ENCODE measurements at places on chromosomes 16 and 17.

DNA sequence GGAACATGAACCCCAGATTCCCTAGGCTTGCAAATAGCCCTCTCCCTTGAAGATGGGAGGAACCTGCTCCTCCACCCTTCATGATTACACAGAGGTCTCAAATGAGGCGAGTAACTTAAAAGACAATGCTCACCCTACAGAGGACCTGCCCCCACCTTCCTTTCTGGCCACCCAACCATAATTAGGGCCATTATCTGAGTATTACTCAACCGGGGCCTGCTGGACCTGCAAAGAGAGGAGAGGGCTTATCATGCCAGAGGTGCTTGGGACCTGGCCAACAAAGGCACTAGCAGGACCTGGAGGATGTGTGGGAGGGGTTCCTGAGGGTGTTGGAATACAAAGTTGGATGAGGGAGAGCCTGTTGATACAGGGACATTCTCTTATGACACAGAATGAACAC is 42.4 kb downstream of the RNF157 start:
- peak; percentile 17 for DNase-seq

GRCh38 chr16:51419768-51420167 is 268.7 kb upstream of the SALL1 start:
- no peak for DNase-seq

- peak; percentile 16 for DNase-seq
Measured at GRCh38 chr16:88376835-88377726, 5.7 kb upstream of the ZNF469 start.

DNA sequence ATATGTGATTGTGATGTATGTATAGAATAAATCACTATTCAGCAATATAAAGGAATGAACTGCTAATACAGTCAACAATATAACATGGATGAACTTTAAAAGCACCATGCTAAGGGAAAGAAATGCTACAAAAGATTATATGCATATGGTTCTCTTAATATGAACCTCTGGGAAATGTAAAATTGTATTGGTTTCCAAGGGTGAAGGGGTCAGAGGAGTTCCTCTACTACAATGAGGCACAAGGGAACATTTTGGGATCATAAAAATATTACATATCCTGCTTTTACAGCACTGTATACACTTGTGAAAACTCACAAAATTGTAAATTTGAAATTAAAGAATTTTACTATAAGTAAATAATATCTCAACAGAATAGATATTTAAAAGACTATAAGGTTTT is 111.4 kb downstream of the CA10 start:
- DNase-seq, result no peak

- no peak for DNase-seq
Measured at GRCh38 chr17:63716426-63716825, 16.5 kb upstream of the LIMD2 start.

GRCh38 chr17:35666070-35666469 is 65.4 kb upstream of the RASL10B start:
- DNase-seq, result peak; percentile 7

DNA sequence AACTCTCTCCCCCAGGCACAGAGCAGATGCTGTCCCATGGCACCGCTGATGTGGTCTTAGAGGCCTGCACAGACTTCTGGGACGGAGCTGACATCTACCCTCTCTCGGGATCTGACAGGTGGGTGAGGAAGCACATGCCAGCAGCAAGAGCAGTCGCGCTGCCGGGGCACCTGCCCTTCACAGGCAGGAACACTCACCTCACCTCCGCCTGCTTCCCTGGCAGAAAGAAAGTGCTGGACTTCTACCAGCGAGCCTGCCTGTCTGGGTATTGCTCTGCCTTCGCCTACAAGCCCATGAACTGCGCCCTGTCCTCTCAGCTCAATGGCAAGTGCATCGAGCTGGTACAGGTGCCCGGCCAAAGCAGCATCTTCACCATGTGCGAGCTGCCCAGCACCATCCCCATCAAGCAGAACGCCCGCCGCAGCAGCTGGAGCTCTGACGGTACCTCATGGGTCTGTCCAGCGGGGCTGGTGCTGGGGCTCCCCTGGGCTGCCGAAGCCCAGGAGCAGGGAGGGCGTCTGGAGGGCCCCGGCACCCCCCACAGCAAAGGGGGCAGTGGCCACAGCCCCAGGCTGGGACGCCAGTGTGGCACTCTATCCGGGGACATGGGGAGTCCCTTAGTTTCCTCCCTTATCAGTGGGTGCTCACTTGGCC is 21.7 kb downstream of the CASKIN2 start:
- DNase-seq, result no peak

DNA sequence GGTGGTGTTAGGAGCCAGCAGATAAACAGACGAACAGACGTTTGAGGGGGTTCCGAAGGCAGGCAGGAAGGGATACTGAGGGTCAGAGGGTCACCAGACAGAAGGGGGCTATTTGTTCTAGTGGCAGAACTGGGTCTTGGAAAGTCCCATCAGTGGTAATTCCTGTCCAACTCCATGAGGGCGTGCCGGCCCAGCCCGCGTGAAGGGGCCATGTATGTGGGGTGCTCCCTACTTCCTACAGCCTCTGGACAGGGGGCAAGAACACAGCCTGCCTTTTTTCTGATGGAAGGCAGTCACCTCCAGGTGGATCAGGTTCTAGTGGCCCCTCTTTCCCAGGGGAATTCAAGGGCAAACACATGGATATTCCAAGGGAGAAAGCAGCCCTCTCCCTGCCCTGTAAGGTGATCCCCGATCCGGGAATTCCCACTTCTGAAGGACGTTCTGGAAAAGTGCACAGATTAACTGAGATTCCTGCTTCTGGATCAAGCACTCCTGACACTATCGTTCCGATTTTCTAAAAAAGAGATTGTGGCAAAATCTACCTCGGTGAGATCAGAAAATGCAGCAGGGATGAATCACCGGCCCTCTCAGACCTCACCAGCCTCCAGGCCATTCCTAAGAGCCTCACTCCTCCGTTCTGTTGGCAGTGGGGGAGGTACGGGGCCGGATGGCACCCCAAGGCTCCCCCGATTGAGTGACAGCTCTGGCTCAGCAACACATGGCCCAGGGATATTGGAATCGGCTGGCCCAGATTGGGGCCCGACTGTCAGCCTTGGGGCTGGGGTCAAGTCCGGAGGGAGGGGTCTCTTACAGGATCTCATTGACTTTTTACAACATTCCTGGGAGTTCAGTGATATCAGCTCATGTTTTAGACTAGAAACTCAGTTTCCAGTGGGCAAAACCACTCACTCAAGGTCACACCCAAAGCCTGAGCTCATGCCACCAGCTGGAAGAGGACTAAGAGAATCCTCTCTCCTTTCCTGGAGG is 12.4 kb downstream of the STX1B start:
- DNase-seq, result peak; percentile 62

DNA sequence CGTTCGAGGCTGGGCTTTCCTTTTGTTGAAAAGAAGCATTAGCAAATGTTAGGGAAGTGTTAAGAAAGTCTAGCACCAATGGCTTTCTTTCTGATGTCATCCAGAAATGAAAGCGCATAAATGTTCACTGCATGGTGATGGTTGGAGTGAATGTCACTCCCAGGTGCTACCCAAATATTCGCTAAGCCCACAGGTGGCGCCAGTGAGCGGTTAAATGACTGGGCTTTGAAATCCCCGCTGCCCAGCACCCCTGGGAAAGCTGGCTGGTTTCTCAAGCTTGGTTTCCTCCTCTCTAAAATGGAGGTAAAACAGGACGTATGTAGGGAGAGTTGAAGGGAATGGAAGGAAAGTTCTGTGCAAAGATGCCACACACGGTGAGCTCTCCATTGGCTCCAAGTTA is 104.4 kb downstream of the IRX5 start:
- DNase-seq, result no peak

GRCh38 chr16:49594685-49595498 is 221.3 kb downstream of the C16orf78 start:
- DNase-seq, result no peak

DNA sequence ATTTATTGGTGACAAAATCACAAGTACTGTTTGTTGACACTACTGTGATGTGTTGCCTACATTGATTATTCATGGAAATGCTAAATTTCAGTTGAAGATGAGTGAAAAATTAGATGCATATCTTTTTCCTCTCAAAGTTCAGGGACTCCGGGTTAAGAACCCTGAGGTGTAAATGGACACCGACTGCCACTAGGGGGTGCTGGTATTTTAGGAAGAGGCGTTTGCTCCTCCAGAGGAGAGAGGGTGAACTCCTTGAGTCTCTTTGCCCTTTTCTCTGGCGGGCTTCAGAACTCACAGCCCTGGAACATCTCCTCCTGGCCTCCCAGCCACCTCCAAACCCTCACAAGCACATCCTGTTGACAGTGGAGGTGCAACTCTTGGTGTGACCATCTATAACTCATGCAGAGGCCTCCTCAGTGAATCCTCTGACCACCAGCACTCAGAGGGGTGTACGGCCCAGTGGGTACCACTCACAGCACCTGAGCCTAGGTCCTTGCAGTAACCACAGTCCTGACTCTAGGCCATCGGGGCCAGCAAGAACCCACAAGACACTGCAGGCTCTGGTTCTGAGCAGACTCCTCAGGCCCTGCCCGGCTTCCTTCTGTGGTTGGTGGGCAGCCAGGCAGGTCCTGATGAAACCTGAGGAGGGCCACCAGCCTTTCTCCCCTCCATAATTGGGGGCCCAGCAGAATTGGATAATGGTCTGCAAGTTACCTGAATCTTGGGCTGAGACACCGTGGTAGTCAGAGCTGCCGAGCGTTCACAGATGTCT is 26.2 kb upstream of the PIK3R5 start:
- DNase-seq, result peak; percentile 72

DNA sequence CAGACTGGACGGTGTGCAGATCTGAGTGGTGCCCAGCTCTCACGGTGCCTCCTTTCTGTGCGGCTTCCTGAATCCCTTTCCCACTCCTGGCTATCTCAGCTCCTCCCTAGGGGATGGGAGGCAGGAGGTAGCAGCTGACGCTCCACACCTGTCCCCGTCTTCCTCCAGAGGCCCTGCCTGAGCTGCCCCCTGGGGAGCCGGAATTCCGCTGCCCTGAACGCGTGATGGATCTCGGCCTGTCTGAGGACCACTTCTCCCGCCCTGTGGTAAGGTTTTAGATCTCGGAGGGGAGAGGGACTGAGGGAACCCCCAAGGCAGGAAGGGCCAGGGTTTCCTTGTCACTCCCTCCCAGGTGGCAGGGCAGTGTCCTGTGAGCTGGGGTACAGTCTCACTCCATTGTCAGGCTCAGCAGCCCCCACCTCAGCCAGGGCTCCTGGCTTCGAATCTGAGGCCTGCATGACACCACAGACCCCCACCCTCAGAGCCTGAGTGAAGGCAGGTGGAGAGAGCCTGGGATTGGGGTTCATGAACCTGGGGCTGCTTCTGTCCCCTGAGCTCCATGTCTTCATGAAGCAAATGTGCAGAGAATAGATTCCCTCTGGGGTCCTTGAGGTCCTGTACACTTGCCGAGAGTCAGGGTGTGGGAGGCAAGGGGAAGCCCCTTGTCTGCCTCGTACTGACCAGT is 6.6 kb downstream of the DEF8 start:
- DNase-seq, result no peak

- DNase-seq, result no peak
Measured at GRCh38 chr16:2465653-2466415, 5.3 kb upstream of the NTN3 start.

GRCh38 chr16:609984-610383 is 20.1 kb downstream of the RAB40C start:
- no peak for DNase-seq

DNA sequence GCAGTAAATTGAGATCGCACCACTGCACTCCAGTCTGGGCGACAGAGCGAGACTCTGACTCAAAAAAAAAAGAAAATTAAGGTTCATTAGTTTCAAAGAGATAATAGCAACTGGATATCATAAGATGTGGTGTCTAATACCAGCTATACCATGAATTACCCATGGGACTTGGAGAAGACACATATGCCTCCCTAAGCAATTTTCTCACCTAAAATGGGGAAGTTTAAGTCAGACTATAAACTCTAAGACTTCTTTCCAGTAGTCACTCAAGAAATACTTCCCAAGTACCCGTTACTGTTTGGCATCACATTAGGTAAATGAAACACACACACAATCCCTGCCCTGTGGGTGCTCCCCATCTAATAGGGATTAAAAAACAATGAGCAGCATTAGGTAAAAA is 22.6 kb downstream of the SMURF2 start:
- no peak for DNase-seq

GRCh38 chr17:67449065-67449464 is 72.0 kb downstream of the PITPNC1 start:
- peak; percentile 62 for DNase-seq

DNA sequence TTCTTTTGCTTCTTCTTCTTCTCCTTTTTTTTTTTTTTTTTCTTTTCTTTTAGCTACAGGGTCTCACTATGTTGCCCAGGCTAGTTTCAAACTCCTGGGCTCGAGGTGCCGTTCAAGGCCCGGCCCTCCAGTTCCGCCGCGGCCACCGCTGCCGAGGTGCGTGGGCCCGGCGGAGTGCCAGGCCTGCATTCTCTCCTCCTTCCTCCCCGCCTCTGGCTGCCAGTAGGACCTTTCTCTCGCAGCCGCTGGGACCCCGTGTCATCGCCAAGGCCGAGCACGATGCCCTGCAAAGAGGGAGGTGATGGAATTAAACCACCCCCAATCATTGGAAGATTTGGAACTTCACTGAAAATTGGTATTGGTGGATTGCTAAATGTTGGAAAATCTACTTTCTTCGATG is 195.8 kb downstream of the CDRT15L2 start:
- no peak for DNase-seq

DNA sequence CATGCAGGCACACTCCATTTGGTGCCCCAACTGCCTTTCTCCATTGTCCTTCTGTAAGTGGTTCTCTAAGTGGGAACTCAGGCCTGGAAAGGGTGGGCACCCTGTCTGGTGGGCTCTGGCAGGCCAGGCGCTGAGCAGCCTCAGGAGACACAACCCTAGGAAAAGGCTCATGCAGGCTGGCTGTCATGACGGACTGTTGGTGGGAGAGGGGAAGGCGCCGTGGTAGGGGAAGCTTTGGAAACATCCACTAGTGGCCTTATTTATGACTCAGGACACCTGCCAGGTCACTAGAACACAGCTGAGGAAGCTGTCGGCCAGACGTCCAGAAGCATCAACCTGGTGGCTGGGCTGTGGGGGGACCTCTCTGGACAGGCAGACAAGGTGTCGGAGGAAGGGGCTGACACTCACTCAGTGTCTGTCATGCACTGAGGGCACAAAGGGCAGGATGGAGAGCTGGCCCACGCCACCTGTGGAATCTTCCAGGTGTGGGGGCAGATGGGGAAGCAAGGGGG is 216.0 kb downstream of the SEC14L1 start:
- DNase-seq, result no peak

- DNase-seq, result no peak
Measured at GRCh38 chr16:84380405-84380804, 12.1 kb downstream of the ATP2C2 start.

GRCh38 chr16:73669535-73670274 is 621.8 kb upstream of the ZFHX3 start:
- DNase-seq, result no peak

DNA sequence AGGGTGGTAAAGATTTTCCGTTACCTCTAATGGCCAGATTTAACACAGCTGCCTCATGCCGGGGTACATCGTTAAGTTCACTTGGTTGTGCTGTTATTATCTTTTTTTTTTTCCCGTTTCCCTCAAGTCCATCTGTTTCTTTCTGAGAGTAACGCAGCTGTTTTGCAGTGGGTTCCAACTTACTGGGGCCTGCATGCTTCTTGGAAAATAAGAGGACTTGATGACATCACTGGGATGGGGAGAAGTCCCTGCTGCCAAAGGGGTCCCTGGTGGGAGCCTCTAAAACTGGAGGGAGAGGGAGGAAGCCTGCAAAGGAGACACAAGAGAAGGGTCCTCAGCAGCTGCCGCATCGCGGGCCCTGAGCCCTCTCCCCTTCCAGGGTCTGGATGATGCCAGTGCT is 77.8 kb upstream of the NOL11 start:
- DNase-seq, result no peak

Measured in fibroblast of pulmonary artery (primary cell).